ENCODE measurements at places on chromosomes 5 and 9.

DNA sequence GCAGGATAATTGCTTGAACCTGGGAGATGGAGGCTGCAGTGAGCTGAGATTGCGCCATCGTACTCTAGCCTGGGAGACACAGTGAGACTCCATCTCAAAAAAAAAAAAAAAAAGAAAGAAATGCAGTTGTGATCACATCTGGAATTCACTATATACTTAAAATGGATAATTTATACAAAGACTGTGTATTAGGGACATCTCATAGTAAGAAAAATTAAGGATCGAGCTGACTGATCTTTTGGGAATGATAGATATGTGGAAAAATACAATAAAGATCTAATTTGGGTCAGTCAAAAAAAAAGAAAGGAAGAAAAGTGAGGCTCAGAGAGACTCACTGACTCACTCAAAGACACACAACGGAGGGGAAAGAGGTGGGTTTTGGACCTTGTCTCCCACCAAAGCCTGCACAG lies 73.2 kb upstream of the STXBP1 start:
- DNase-seq: no peak

DNA sequence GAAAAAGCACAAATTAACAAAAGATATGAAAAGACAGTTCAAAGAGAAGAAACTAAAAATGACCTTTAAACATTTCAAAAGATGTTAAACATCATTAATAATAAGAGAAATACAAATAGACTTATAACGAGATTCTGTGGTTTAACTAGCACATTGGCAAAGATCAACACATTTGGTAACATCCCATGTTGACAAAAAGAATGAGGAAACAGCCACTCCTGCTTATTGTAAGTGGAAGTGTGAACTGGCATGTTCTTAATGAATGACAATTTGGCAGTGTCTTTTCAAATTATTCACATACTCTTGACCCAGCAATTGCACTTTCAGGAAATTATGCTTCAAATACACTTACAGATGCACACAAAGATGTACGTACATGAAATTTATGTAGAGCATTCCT lies 176.3 kb downstream of the TLE1 start:
- DNase-seq: no peak

DNA sequence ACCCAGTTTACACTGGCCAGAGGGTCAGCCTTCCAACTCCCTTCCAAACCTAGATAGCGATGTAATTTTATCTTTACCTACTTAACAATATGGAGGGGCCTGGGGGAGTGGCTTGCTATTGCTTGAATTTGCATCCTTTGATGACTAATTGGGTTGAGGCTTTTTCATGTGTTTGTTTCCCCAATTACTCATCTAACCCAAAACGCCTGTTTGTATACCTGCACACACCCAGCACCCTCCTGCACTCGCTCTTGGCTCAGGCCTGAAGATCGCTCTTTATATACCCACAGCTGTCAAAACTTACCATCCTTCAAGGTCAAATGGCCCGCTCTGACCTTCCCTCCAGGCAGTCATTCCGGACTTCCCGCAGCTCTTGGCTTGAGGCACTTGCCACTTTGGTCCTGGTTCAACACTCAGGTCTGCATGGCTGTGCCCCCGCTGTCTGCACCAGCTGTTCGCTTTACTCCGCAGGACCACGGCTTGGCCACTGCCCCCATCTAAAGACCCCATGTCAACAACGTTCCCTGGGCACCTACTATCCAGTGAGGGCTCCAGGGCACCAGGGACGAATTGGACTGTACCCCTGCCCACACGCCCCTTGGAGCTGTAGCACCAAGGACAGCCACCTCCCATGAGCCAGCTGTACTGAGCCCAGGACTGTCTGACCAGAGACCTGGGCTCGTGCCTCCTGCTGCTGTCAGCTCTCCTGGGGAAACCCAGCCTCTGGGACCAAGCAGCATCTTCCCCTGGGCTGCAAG lies 76.1 kb upstream of the ADAMTS2 start:
- DNase-seq: no peak

DNA sequence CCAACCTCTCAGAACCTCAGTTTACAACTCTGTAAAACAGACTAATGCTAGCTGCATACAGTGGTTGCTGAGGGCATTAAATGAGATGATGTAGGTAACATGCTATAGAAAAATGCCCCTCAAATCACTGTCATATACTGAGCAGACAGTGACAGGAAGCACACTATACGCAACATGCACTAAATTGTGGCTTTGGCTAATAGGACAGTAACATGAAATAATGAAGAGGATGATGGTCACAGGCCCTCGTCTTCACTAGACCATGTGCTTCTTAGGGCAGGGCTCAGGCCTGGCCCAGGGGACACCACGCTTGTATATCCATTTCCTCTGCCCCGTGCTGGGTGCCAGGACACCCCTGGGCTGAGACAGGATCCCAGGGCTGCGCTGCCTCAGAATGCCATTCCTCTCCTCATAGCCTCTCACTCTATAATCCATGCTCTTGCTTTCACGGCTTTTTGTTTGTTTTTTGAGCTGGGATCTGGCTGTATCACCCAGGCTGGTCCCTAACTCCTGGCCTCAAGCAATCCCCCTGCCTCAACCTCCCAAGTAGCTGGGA lies 18.9 kb downstream of the CSF1R start:
- DNase-seq: no peak

DNA sequence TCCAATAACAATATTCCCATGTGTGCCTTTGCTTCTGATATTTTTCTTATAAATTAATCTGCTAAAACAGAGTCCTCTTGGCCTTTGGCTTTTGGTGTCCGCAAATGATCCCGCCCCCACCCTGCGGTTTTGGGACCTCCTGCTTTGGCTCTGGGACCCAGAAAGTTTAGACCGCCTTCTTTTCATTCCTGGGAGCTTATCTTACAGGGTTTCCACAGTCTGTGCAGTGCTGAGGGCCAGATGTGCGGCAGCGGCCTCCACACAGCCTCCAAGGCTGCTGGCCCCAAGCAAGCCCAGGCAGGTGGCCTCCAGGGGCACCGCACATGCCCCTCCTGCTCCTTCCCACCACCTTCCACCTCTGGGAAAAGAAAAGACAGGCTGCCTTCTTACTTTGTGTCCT lies 191.5 kb downstream of the ERCC6L2 start:
- no peak for DNase-seq

DNA sequence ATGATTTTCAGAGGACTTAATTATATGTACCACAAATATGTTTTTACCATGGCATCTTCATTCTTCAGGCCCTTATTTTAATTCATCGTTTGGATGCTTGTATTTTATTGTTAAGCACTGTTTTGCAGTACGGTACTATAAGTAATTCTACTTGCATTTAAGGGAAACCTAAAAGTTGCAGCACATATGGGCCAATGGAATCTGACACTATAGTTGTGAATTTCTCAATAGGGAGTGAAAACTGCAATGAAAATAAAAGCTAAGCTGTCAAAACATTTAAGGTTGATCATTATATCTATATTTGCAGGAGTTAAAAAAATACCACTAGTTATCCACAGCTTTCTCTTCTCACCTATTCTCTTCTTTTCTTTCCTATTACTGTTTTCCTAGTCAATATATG lies 1071.8 kb downstream of the MAT2B start:
- no peak for DNase-seq

DNA sequence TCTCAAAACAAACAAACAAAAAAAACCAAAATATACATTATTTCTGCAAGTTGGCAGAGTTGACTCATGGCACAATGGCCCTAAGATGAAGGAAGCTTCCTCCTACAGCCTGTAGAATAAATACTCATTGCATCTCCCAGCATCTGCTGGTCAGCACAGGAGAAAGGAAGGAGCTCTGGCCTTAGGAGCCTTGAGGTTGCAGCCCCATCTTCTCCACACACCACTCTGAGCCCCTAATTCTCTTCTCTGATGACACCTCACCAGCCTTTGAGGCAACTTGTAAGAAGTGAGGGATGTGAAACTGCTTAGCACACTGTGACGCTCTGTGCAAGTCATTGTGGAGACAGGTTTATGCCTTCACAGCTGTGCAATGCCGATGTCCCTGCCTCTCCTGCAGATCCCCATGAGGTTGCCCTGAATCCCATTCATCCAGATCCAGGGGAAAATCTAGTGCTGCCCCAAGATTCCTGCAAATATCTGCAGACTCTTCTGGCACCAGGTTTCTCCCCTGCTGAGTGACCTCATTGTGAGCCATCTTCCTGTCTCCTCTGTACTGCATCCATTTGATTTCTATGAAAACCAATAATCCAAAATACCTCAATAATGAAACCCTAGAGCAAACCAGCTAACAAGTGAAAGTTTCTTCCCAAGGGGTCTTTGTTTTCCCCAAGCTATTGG lies 65.3 kb upstream of the TGFBR1 start:
- no peak for DNase-seq

DNA sequence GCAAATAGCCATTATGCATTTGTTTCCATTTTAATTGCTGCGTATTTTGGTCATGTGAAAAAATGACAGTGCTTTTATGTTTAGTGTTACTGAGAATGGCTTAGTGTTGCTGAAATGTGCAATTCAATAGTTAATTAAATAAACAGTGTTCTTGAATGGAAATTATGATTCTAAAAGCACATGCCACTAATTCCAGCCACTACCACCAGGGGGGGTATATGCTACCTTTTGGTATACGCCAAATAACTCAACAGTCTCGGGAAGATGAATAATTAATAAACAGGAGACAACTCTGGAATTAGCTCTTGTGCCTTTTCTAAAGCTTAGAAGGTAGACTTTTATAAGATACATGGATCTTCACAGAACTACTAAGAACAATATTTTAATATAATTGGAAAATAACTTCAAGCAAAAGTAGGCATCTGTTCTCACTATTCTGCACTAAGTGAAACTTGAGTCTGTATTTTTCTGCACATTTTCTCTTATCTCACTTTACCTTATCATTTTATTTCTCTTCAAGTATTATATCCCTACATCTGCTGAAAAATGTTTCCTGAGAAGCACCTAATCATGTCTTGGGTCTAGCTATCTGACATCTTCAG lies 83.5 kb upstream of the MINAR2 start:
- peak; percentile 46 for DNase-seq

DNA sequence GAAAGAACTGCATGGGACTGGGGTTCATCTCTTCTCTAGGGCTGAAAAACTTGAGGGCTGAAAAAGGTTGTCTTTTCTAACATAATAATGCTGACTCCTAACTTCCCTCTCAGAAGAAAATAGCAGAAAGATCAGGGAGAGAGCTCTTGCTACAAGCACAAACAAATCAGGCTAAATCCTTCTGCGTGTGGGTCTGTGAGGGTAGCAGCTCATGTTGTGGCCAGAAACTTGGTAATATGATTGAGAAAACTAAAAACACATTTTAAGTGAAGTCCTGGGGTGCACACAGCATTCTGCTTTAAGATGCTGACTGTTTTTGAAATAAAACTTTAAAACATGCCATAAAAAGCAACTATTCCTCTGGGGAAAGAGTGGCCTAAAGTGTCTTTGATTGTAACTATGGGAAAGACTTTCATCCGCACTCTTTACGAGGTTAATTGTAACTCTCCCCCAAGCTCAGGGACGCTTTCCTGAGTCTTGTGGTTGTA lies 56.7 kb downstream of the SAXO1 start:
- no peak for DNase-seq

- DNase-seq: no peak
Observed at GRCh38 chr9:81108391-81108790, 581.0 kb downstream of the TLE1 start.

- no peak for DNase-seq
Observed at GRCh38 chr5:88452820-88453219, 184.2 kb upstream of the TMEM161B start.

- no peak for DNase-seq
Observed at GRCh38 chr5:31678180-31678579, 39.2 kb downstream of the PDZD2 start.

GRCh38 chr5:119250946-119251901 lies 104.6 kb upstream of the TNFAIP8 start:
- DNase-seq: no peak

GRCh38 chr9:134553061-134553891 lies 88.3 kb upstream of the COL5A1 start:
- DNase-seq: no peak

DNA sequence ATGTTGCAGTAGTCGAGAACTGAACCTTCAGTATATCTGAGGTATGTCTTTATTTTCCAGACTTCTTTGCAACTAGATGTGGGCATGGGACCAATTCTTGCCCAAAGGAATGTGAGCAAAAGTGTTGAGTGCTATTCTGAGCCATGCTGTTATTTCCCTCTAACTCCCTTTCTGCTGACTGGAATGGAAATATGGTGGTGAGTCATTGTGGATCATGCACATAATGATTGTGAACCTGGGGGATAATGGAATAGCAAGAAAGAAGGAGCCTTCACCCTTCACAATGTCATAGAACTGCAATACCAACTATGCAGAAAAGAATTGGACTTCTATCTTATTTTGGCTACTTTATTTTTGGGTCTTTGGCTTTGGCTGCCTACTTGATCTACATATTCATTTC lies 10.3 kb upstream of the DOCK2 start:
- no peak for DNase-seq

- DNase-seq: no peak
Observed at GRCh38 chr5:177606071-177607051, 6.4 kb downstream of the B4GALT7 start.

- DNase-seq: no peak
Observed at GRCh38 chr9:127389381-127390247, 7.4 kb upstream of the SLC2A8 start.

DNA sequence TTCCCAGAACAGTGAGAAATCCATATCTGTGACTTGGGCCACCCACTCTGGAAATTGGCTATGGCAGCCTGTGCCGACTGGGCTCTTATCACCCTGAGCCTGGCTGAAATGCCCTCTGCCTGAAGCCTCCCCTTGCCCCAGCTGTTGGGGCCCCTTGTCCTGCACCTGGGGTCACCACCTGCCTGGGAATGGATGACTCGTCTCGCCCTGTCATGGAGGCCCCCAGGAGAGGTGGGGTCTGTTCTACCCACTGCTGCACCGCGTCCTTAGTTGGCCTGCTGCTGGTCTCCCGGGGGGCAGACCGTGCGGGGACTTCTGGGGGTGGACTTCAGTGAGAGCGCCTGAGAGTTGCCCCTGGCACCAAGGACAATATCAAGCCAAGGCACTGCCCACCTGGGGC lies 46.6 kb upstream of the COL5A1 start:
- no peak for DNase-seq

DNA sequence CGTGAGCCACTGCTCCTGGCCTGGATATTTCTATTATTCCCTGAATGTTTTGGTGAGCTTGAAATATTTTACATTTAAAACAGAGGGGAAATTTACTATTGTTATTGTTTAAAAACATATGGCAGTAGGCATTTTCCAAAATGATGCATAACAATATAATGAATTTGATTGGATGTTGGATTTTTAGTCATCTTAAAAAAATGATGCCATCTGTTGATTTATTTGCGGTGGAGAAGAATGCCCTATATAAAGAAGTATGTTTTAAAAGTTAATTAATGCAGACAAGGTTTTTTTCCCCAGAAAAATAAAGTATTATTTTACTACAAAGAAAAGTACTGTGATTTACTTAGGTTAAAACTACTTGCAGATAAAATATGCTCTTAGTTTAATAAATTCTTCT lies 33.4 kb upstream of the ARRDC3 start:
- DNase-seq: no peak

DNA sequence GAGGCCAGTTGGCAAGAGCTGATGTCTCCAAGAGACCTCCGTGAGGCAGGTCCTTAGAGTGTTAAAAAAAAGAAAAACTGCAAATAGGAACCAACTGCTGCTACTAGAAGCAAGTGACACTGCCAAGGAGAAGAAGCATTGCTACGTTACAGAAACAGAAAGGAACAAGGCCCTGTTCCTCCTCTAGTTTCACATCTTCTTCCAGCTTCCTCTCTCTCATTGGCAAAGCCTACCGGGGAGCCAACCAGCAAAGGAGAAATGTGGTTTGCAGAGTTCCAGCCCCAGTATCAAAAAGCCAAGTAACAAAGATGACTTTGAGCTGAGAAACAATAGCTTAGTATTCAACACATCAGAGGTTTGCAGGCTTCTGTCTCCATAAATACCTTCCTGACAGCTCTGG lies 145.9 kb downstream of the PRELID2 start:
- no peak for DNase-seq

GRCh38 chr9:9352877-9353481 lies 1259.8 kb downstream of the PTPRD start:
- DNase-seq: no peak
